MCF 10A (cell line): ENCODE measurements at places on chromosomes 2 and 18.

GRCh38 chr2:2890901-2891300 lies 486.7 kb downstream of the EIPR1 start:
- DNase-seq, result no peak

DNA sequence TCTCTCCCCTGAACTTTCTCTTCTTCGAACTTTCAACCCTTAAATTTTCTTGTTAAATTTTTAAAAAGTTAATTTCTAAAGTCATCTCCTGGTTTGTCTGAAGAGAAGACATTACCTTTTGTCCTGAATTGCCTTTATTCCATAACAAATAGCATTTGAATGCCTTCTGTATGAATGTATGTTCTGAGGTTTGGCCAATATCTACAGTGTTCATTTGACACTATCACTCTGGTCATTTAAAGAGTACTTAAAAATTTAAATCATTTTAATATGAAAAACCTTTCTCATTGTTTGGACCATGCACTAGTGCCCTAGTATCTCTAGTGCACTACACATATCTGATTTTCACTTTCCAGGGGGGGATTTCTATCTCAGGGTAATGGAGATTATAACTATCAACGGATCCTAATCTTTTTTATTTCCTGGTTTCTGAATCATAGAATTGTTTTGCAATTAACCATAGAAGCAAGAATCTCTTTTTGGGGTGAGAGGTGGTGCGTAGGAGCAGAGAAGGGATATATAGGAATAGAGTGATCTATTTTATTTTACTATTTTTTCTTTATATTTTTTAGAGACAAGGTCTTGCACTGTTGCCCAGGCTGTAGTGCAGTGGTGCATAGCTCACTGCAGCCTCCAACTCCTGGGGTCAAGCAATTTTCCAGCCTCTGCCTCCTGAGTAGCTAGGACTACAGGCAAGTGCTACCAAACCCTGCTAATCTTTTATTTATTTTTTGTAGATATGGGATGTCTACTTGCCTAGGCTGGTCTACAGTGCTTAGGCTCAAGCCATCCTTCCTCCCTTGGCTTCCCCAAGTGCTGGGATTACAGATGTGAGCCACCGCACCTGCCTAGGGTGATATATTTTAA lies 25.5 kb downstream of the TANC1 start:
- DNase-seq, result no peak

DNA sequence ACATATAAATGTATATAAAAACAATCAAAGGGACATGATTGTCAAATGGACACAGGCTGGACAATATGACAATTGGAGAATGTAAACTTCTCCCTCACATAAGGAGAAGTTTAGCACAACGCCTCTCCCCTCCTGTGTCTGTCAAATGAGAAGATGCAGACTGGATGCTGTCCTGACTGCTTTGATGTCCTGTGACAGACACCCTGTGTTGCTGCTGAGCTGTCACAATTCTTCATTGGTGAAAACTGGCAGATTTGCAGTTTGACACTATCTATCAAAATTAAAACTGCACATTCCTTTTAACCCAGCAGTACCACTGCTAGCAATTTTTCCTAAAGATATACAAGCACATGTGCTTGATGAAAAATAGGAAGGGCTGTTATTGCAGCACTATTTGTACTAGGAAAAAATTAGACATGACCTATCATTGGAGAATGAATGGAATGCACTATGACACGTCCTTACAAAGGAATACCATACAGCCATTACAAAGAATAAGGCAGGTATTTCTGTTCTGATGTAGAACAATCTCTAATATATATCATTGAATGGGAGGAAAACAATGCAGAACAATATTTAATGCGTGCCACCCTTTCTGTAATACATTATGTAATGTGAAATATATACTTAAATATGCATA lies 12.4 kb downstream of the DPYSL5 start:
- no peak for DNase-seq

DNA sequence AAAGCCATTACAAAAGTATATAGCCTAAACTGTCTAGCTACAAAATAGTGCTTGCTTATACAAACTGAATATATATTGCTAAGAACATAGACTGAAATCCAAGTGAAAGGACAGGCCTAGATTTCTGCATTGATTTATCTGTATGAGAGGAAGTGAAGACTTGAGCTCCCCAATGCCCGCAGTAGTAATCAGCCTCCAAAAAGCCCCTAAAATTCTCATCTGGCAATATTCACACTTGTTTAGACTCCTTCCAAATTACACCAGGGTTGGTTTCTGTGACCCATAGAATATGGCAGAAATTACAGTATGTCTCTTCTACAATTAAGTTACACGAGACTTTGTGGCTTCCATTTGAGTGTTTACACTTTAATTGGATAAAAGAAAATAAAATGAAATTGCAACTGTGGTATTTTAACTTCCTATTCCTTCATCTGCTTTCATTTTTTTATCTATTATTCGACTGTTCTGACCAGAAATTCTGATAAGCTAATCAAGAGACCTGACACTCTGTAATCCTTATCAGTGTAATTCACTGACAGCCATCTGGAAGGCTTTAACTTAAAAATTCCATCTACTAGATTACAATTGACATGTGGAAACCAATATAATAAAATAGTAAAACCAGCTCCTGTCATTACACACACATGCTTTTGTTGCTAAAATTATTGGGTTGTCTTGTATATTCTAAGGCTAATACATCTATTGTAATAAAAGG lies 21.1 kb downstream of the ABCB11 start:
- no peak for DNase-seq

GRCh38 chr2:9811679-9812511 lies 31.4 kb upstream of the TAF1B start:
- DNase-seq, result no peak

DNA sequence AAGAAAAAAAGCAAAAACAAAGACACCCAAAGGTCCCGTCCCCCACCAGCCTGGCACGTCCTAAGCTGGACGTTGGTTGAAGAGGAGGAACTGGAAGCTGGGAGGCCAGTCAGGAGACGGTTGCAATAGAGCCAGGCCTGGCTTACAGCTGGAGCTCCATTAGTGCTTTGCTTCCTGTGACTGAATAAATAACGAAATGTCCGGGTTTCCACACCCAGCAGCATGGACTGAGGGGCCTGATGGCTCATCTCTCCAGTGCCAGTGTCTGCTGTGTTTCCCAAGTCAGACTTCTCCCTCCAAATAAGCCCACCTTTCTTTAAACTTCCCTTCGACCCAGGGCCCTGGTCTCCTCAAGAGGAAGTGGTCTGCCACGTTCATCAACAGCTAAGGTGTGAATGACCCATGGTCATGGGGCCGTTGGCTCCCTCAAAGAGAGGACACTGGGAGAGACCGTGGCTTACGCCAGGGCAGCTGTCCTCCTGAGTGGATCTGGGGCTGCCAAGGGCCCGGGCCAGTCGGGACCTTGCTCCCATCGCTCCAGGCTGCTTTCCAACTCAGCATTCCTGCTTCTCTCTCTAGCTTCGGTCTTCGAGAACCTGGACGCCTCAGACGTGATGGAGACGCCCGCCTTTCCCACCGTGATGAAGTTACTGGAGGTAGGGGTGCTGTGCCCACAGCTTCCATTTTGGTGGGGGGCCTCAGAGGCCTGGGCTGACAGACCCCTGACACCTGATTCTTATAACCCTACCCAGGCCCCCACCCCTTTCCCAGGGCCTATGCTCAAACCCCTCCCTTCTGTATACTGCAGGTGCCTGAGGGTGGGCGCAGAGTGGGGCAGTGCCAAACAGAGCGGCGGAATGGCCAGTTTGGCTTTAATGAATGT lies 44.9 kb downstream of the MYO7B start:
- no peak for DNase-seq

DNA sequence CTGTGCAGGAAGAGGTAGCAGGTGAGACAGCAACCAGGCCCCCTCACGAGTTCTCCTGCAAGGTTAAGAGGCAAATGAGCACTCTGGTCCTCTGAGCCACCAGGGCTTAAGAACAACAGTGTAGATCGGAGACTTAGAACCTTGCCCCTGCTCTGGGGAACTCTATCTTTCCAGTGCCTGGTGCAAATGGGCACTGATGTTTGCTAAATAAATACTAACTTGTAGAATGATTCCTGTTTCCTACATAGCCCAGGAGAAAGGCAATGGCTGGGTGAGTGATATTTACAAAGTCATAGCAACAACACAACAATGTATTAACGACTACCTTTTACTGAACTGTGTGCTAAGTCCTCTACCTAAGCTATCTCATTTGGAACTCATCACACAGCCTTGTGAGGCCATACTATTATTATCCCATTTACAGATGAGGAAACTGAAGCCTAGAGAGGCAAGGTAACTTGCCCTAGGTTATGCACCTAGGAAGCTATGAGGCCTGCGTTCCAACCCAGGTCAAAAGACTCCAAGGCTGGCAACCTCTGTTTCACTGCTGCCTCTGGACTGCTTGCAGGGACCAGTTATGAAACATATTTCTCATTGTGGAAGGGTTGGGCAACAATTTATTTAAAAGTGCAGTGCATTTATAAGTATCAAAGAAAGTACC lies 4.3 kb downstream of the ATP8B1 start:
- DNase-seq, result no peak

GRCh38 chr2:161077367-161078210 lies 82.6 kb upstream of the TANK start:
- DNase-seq, result no peak
